ENCODE measurements at places on chromosomes 6 and 20.

GRCh38 chr6:90294989-90295853 is 1.4 kb downstream of the BACH2 start:
- no peak for DNase-seq

DNA sequence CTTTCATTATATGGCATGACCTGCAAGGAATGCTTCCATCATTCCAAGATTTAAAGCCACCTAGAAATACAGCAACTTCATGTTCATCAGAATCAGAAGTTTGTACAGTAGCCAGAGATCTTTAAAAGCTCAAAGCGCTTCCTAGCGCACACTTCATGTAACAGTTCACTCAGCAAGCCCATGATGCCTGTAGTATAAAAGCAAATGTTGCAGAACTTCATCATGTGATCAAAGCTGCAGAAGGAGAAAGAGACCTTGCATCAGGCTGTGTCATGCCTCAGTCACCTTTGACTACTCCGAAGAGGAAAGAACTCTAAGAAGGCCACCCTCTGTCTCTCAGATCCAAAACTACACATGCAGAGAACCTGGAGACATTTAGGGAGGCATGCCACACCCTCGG is 78.5 kb downstream of the AGPAT4 start:
- no peak for DNase-seq

GRCh38 chr6:72826744-72827438 is 205.0 kb downstream of the KCNQ5 start:
- no peak for DNase-seq

DNA sequence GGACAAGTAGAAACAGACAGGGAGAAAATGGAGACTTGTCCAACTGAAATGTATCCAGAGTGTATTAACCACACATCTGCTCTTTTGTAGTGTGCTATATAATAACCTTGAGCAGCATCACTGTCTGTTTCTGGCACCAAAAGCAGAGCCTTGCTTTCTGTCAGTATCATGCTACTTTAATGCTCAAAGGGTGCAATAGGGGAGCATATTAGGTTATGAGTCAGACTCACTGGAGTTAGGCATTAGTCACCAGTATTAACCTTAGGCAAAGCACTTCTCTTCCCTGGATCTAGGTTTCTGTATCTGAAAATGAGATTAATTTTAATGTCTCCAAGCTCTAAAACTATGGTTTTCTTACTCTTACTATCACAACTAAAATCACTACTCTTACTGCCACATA is 280.1 kb downstream of the TFAP2B start:
- DNase-seq = no peak

DNA sequence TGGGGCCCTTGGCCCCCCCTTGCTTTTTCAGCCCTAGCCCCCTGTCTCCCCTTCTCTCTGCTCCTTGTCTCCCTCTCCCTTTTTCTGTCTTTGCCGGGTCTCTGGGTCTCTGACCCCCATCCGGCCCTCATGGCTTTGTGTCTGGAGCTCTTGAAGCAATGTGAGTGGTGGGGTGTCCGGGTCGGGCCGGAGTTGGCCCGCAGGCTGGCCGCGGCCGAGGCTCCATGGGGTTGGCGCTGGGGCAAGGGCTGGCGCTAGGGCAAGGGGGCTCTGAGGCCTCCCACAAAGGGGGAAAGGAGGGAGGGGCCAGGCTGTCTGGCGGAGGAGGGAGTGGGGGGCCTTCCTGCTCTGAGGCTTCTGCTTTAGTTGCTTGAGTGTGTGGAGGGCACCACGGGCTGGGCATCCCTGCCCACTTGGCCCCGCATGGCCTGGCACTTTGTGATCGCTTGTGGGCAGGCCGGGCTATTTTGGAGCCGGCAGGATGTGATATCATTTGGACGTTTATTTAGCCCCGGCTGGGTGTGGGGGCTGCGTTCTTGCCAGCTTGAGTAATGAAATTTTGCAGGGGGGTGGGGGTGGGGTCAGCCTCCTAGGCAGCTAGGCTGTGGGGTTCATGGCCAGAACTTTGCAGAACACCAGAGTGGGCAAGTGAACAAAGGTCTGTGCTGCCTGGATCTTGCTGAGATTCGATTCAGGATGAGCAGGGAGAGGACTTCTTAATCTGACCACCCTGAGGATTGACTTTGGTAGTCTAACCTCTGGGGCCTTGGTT is 78.7 kb upstream of the MYL9 start:
- peak; percentile 17 for DNase-seq

DNA sequence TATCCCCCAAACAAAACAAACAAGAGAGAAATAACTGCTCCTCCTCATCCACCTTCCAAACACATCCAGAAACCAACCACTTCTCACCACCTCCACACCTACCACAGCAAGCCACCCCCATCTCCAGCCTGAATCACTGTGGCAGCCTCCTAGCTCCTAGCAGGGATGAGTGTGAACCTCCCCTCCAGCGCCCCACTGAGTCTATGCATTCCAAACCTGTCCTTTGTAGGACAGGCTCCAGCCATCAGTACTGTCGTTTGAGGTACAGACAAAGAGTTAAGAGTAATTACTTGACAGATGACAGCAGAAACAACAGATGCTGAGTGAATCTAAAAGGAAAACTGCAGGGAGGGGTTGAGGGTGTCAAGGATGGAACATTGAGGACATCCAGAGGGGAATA is 2.4 kb downstream of the METTL24 start:
- no peak for DNase-seq

GRCh38 chr6:34524499-34524898 is 31.6 kb downstream of the SPDEF start:
- no peak for DNase-seq

DNA sequence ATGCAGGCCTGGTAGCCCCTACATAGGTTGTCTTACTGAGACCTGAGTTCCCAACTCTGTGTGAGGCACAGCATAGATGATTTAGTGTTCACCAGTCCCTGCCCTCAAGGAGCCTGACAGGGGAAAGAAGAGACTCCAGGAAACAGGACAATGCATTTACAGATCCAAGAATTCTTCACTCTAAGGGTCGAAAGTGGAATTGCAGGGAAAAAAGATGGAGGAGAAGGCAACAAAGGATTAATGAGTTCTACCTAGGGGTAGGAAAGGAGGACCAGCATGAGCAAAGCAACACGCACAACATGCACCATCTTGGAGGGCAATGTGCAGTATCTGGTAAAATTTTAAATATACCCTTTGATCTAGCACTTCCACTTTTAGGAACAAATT is 5.9 kb downstream of the SPAG4 start:
- no peak for DNase-seq

- DNase-seq = no peak
These were observed 28.4 kb upstream of the GSTA3 start for GRCh38 chr6:52937908-52938307.

GRCh38 chr6:65948062-65948461 is 241.0 kb upstream of the EYS start:
- DNase-seq = no peak

DNA sequence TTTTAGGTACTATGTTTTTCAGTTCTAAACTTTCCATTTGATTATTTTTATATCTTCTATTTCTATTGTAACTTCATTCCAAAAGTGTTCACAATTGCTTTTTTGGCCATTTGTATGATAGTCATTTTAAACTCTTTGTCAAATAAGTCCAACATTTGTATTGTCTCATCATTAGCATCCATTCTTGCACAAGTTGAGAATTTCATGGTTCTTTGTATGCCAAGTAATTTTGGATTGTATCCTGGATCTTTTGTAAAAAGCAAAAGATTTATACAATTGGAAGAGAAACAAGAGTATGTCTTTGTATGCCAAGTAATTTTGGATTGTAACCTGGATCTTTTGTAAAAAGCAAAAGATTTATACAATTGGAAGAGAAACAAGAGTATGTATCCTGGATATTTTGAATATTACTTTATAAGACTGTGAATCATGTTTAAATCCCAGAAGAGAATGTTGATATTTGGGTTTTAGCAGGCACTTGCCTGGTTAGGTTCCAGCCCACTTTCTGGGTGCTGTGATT is 36.9 kb upstream of the NT5E start:
- DNase-seq = no peak

DNA sequence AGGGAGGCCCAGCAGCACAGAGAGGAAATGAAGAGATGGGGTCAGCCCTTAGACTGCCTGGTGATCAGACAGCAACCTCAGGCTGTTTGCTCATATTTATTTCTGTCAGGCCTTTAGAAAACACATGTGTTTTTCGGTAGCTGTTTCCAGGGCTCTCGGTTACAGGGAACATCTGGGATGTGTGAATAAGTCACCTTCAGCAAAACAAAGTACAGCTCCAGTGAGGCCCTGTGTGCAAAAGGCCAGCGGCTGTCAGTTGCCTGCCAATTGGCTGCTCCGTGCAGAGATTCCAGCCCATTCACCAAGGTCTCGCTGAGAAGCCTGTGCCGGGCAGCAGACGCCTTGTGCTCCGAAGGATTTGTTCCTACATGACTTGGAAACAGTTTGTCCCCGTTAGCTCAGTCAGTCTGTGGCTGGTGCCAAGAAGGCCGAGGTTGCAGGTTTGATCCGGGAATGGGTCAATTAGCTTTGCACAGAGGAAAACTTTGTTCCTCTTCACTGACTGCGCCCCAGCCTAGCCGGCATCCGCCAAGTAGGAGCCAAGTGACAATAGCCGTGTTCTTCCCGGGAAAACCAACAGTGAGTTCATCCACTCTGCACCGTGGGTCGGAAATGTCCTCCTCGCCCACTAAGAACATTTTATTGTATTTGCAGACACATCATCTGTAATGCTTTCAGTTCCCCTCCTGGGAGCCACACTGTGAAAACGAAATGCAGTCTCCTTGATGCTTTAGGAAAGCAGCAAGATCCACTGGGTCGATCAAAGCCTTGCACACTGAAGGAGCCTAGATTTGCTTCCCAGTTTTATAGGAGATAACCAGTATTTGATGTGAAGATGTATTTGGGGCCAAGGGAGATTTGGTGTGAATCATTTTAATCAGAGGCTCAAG is 315.4 kb upstream of the CDYL start:
- peak; percentile 37 for DNase-seq

DNA sequence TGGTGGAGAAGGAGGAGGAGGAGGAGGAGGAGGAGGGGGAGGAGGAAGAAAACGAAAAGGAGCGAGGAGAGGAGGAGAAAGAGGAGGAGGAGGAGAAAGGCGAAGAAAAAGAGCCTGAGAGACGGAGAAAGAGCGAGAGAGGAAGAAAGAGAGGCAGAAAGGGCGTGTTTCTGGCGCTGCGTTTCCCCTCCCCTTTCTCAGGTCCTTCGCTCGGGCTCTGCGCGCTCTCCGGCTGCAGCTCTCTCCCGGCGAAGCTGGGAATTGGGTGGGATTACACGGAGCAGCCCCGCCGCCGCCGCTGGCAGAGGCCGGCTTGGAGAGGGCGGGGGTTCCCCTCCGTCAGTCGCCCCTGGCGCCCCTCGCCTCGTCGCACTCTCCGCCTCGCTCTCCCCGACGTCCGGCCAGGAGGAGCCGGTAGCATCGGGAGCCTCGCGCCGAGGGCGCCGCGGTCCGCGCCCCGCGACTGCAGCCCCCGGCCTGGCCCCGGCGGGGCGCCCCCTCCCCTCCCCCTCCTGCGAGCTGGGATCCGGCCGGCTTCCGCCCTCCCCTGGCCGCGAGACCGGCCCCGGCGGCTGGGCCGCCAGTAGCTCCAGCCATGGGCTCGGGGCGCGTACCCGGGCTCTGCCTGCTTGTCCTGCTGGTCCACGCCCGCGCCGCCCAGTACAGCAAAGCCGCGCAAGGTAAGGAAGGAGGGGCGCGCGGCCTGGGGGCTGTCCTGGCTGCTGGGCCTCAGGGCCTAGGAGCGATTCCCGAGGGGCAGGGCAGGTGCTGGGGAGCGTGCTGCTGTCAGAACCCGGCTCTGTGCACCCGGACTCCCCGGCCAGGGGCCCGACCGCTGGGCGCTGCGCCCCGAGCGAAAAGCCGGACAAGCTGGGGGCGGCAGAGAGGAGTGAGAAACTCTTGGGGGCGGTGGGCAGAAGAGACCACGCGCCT is at the start of gene SCUBE3:
Gene SCUBE3 (plus strand): TSS at position 133 of the 933 bp plus-strand sequence. CDS start 463 bp downstream, at position 596.
- no peak for DNase-seq

GRCh38 chr6:5580736-5581581 is 319.6 kb downstream of the FARS2 start:
- DNase-seq = no peak

DNA sequence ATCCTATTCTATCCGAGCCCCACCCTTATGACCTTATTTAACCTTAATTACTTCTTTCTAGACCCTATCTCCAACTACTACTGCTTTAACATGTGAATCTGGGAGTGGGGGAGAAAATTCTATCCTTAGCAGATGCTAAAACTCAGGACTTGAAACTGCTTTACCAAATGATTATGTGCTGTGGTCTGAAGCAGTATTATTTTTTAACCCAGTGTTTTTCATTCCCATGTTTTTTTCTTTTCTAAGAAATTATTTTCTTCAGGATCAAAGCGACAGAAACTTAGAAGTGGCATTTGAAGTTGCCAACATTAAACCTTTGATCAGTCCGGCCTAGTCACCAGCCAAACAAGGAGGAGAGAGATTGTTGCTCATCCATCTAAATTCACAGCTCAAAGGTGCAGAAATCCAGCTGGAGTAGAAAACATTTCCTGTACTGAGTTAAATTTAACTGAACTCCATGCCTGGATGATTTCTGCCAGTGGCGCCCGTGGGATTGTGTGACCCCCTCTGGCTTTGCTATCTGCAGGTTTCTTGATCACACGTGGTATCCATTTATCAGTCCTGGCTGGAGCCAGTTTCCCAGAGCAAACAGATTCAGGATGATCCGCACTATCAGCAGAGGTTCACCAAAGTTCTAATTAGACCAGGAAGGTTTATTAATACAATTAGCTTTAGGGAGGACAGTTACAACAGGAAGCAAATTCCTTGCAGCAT is 300.5 kb downstream of the PLCB1 start:
- DNase-seq = no peak

- DNase-seq = no peak
These were observed 256 bp downstream of the CDK19 start for GRCh38 chr6:110815015-110815410.

GRCh38 chr6:56642366-56643261 is at the start of gene DST:
TSS of gene DST (minus strand) at chr6:56642889.
- no peak for DNase-seq

DNA sequence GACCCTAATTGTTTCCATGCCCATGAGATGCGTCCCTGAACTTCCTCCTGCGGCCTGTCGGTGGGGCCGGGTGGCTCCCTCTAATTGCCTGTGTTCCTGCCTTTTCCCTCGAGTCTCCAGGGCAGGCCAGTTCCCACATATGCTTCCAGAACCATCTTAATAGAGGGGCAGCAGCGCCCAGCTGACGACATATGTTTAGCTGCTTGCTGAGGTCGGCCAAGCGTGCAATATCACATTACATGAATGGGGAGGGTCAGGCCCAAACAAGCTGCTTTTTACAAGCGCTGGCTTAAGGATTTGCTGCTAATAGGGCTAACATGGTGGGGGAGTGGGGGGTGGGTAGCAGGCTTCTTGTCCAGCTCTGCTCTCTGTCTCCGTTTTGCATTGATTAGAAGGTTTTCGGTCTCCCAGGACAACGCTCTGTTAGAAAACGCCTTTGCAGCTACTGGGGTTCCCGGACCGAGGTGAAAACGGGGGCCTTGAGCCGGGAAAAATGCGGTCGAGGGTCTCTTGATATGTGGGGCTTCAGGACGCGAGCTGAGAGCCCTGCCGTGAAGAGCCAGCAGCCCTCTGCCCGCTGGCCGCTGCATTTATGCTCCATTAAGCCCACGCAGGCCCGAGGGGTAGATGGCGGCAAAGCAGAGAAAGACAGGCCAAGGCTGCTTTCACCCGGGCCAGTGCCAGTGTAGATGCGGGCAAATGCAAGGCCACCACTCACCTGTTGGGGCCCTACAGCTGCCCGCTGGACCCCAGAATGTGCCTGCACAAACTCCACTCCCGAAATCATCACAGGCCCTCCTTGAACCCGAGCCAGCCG is 308.5 kb downstream of the BMP7 start:
- no peak for DNase-seq

GRCh38 chr20:47629907-47630306 is 128.2 kb downstream of the NCOA3 start:
- DNase-seq = no peak

GRCh38 chr6:157774153-157775135 is 48.6 kb upstream of the SNX9 start:
- DNase-seq = no peak

- no peak for DNase-seq
These were observed 51.1 kb downstream of the FGD2 start for GRCh38 chr6:37056439-37057127.

All from hypothalamus (tissue), 51 donors.